GM12891 (cell line): ENCODE measurements at places on chromosomes 7 and 10.

DNA sequence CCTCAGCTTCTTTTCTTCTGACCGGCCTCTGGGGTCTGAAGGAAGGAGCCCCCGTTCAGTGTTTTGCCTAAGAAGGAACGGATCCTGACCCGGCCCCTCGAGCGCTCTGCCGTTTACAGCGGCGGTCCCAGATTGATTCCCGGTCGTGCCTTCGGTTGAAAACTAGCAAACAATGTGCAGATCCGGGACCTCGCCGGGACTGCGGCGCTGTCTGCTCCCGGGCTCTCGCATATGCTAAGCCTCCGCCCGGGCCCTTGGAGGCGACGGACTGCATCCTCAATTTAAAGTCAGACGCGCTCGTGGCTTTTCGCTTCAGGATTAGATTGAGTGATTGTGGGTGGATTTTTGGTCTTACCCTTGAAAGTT lies 559 bp downstream of the DBF4 start:
- peak; percentile 9 for DNase-seq

DNA sequence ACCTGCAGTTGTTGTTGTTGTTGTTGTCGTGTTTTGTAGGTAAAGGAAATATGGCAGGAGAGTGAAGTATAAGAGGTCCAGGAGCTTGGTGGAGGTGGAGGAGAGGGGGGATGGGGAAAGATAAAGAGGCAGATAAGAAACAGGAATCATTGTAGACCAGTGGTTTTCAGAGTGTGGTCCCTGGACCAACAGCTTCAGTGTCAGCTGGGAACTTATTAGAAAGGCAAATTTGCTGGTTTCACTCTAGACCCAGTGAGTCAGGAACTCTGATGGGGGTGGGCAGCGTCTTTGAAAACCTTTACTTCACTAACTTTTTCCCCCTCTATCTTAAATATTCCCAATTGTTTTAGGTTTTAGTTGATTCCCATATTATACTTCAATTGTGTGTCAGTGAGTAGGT lies 241.5 kb downstream of the AUTS2 start:
- no peak for DNase-seq

GRCh38 chr7:2526659-2527504 lies 7.3 kb downstream of the LFNG start:
- DNase-seq: no peak

GRCh38 chr10:62934258-62934657 lies 118.1 kb upstream of the EGR2 start:
- DNase-seq: no peak

DNA sequence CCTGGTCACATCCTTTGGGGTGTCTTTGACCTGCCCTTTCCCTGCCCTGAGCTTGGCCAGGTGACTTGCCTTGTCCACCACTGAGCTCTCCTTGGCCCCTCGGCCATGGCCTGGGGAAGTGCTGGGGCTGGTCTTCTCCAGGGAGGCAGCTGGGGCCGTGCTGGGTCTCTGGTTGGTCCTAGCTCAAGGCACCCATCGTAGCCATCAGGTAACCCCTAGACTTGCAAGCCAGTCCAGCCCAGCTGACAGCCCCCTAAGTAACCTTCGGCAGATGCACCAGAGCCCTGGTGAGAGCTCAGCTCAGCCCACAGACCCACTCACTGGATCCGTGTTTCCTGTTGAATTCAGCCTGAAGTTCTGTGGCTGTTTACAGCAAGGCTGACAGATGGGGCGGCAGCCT lies 176.2 kb upstream of the SHH start:
- DNase-seq: no peak

- no peak for DNase-seq
Observed at GRCh38 chr10:4820804-4821401, 5.1 kb upstream of the AKR1E2 start.

DNA sequence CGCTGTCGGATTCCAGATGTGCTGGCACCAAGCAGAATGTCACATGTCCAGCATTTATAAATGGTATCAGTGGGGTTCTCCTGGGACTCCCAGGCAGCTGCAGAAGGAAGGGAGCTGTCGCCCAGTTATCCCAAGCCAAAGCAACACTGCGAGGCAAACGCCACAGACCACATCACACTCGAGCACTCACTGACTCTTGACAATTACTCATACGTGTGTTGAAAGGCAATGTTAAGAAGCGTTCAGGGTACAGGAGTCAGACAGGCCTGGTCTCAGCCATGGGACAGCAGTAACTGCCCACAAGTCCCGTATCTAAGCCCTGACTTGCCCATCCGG lies 113.4 kb downstream of the DIP2C start:
- DNase-seq: no peak

GRCh38 chr10:133257489-133258065 lies 19.1 kb downstream of the ADAM8 start:
- no peak for DNase-seq

GRCh38 chr7:157975401-157976372 lies 611.9 kb downstream of the PTPRN2 start:
- DNase-seq: no peak

DNA sequence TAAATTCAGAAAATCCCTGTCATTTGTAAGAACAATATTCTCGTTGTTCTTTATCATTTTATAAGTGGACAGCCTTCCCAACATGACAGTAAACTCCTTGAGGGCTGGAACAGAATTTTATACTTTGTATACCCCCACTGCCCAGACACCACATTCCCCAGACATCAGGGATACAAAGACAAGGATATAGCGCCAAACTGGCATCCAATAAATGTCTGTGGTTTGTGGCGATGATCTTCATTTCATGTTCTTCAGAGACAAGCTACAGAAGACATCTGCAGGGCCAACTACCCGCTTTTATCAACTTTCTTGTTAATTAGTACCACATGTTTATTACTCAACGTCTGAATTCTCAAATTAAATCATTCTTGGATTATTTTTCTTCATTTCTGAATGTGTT lies 155.9 kb downstream of the ATE1 start:
- DNase-seq: no peak

DNA sequence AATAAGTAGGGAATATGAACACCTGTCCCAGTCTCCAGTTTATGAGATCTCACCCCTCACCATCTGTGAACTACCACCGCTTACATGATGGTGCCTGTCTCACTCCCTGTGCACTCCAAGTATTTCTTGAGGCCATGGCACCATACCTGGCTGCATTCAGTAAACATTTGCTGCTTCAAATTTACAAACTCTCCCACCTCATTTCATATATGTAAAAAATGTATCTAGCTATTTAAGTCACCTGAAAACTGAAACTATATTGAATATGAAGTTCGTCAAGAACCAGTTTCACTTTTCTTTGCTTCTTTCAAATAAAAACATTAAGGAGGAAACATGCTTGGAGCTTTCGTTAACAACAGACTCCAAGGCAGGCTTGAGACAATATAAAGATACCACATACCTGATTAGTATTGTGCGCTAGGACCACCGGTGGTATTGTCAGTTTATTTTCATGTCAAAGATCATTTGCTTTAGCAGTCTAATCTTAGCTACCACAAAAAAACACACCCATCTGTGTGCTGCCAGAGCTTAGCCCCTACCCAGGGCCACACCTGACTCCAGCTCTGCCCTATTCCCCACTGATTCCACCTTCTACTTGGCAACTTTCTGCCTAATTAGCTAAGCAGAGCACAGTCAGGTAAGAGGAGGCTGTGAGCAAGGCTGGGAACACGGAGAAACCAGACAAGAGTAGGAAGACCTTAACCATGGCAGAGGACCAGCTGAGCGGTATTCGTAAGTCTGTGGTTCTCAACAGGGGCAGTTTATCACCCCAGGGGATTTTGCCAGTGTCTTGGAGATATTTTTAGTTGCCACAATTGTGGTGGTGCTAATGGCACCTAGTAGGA lies 92.0 kb downstream of the ZFAND4 start:
- no peak for DNase-seq

DNA sequence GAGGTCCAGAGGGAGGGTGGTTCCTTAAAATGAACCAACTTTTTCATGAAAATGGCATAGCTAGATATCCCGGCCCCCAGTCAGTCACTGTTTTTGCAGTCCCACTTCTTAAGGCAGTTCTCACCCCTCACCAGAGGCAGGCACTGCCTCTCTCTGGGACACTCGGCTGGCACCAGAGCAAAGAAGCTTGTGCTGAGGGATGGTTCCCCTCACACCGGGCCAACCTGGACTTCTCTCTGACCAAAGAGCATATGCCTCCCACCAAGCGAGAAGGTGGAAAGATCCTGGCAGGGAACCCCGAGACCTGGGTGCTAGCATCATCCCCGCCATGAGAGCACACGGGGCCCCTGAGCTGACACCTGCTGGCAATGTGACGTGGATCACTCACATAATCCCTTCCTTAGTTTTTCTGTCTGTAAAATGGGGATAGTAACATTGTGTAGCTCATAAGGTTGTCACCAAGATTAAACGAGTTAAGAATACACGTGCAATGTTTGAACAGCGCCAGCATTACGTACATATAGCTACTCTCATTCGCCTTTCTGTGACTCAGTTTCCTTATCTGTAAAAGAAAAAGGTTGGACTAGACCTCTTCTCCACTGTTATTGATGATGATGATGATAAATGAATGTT lies 88.5 kb downstream of the PARP12 start:
- DNase-seq: no peak

GRCh38 chr7:39085590-39086049 lies 107.9 kb downstream of the POU6F2 start:
- DNase-seq: no peak

GRCh38 chr10:103842605-103843004 lies 12.8 kb downstream of the SH3PXD2A start:
- no peak for DNase-seq

GRCh38 chr10:14757394-14757793 lies 17.3 kb downstream of the FAM107B start:
- DNase-seq: no peak
